CD4-positive, CD25-positive, alpha-beta regulatory T cell (primary cell): ENCODE measurements at places on chromosomes 7 and 10.

GRCh38 chr7:4820405-4820966 lies 41.3 kb downstream of the PAPOLB start:
- no peak for DNase-seq

DNA sequence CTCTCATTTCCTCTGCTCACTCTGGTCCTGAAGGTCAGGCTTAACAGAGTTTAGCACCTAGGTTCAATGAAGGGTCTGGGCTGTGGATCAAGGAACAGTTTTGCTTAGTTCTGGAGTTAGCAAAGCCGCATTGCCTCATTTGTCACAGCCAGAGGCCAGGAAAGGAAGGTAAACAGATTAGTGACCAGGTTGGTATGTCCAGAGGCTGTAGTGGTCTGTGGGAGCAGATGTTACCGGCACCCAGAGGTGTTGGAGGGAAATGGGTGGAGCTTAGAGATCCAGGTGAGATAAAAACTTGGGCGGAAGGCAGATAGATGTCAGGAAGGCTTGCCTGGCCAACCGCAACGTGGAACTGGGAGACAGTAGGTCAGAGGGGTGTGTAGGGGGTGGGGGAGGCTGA lies 36.6 kb upstream of the ZMIZ2 start:
- no peak for DNase-seq

DNA sequence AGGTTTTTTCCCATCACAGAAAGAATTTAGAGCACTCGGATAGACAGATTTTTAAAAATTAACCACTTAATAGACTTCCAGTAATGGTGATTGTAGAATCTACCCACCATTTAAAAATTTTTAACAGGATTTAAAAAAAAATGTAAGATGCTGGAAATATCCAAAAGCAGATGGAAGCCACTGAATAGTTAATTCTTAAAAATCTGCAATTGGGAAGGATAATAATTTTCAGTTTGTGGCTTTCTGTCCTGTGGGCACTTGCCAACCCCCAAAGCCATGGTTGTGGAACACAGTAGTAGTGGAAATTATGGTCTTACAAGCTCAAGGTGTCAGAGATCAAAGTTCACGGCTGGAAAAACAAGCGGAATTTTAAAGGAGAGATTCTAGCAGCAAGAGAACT lies 101.0 kb upstream of the SP4 start:
- no peak for DNase-seq

- DNase-seq = no peak
Measured at GRCh38 chr10:132276179-132276675, 31.5 kb downstream of the STK32C start.

- DNase-seq = no peak
Measured at GRCh38 chr7:96248405-96248804, 73.5 kb downstream of the SLC25A13 start.

GRCh38 chr7:14850039-14850438 lies 52.5 kb downstream of the DGKB start:
- no peak for DNase-seq

DNA sequence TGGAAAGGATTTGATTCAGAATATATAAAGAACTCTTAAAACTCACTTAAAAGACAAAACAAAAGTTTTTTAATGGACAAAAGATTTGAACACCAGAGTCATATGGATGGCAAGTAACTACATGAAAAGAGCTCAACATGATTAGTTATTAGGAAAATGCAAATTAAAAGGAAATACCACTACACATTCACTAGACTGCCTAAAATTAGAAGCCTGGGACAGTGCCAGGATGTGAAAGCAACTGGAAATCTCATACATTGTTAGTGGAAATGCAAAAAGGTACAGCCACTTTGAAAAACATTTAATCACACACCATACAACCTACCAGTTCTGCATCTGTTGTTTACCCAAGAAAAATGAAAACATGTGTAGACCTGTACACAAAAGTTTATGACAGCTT lies 48.8 kb downstream of the RALA start:
- no peak for DNase-seq

GRCh38 chr7:153943861-153944260 lies 108.3 kb upstream of the DPP6 start:
- DNase-seq = no peak

- peak; percentile 93 for DNase-seq
Measured at GRCh38 chr10:35341521-35341920, 5.2 kb downstream of the CCNY start.

GRCh38 chr10:46285300-46285699 lies 1.5 kb upstream of the ANTXRL start:
- no peak for DNase-seq

- DNase-seq = no peak
Measured at GRCh38 chr10:80421707-80422536, 13.6 kb downstream of the PRXL2A start.

- no peak for DNase-seq
Measured at GRCh38 chr7:3805151-3805550, 504.1 kb downstream of the SDK1 start.

DNA sequence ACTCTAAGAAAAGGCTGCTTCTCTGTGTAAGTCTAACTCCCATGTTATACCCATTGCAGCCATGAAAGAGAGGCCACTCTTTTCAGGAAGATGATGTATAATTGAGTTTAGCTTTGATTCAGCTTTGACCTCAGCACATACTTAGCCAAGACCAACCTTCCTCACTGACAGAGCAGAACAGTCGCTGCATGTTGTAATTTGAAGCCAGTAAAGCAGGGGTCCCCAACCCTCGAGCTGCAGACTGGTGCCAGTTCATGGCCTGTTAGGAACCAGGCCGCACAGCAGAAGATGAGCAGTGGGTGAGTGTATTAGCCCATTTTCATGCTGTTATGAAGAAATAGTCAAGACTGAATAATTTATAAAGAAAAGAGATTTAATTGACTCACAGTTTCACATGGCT lies 223.9 kb downstream of the GPR158 start:
- no peak for DNase-seq

DNA sequence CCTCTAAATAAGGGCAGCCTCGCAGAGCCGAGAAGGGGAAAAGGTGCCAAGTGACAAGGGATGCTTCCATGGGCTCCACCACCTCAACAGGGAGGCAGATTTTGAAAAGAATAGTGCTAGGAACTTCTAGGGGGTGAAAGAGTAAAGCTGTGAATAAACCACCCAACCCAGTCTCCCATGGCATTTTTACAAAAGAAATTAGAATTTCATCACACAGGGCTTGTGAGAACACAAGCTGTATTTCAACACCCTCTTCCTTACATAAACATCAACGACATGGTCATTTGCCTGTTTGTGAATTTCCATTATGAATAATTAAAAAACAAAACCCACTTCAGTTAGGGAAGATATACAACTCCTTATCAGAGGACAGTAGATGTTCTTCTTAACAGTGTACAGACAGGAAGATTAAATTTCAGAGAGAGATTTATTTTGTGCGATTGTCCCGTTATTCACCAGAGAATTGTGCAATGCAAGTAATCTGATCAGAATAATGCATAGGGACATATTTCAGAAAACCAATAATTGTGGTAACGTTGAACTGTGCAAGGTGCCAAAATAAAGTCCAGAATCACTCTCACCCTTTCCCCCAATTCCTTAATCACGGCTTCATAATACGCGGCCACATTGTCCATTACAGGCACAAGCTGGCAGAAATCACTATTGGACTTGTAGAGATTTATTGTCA lies 207.8 kb upstream of the MGMT start:
- no peak for DNase-seq

- no peak for DNase-seq
Measured at GRCh38 chr10:73338801-73339368, 19.8 kb downstream of the CFAP70 start.

DNA sequence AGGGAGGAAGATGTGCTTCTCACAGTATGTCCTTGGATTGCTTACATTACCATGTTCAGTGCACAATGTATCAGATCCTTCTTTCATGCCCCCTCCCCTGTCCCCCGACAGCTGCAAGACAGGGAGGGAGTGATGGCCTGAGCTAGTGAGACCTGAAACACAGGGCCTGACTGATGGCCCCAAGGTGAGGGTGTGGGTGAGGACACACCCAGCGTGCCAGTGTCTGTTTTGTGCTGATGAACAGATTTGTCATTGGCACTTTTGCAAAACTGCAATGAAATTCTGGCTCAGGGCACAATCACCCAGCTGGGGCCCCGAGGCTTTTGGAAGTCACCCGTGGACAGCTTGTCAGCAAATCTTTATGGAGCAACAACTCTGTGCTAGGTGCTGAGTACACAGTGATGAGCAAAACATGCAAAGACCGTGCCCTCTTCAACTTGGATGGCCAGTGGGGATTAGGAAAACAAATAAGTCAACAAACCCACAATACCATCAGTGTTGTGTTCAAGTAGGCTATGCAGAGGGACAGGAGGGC lies 59.4 kb upstream of the EMX2 start:
- DNase-seq = no peak

GRCh38 chr10:124649214-124649613 lies 95.0 kb downstream of the FAM53B start:
- no peak for DNase-seq

DNA sequence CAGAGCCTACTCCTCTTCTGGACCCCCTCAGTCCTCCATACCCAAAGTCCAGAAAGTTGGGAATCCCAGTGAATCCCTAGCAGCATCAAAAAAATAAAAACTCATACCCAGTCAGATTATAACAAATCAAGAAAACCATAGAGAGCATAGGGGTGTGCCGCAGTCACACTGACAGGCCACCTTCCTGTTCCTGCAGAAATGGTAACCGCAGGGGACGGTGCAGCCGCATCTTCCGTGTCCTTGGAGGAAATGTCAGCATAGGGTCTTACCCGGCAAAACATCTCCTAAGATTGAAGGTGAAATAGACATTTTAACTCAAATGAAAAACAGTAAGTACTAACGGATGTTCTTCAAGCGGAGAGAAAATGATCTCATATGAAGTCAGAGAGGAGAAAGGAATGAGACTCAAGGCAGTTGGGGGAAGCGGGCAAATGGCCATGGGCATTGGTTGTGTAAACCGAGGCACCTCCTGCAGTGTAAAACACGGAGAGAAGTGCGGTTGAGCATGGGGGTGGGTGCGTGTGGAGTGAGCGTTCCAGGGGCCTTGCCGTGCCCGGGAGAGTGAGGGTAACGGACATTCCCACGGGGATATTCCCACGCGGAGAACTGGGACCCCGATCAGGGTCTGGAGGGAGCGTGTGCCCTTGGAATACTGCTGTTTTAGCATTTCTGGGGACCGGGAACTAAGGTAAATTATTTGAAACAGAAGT lies 110.8 kb downstream of the NKX6-2 start:
- DNase-seq = no peak

DNA sequence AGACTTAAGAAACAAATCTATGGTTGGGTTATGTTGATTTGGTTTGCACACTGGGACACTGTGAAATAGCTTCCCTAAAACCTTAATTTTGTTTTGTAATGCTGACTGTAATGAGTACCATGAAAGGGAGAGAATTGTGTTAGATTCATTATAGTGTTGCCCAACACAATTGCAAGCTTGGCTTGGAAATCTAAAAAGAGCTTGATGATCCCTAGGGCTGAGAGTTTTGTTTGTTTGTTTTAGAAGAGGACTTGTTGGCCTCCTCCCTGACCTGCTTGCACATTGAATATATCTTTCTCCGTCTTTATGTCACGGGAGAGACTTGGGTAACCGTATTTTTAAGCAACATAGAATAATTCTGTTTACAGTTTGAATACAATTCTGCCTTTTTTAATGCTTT lies 410.1 kb downstream of the ARL4A start:
- DNase-seq = no peak

- no peak for DNase-seq
Measured at GRCh38 chr7:13933536-13933935, 55.9 kb downstream of the ETV1 start.
